ENCODE measurements at places on chromosomes 13 and 19.

GRCh38 chr13:30173303-30173610 is 134.1 kb downstream of the KATNAL1 start:
- DNase-seq, result peak; percentile 31

DNA sequence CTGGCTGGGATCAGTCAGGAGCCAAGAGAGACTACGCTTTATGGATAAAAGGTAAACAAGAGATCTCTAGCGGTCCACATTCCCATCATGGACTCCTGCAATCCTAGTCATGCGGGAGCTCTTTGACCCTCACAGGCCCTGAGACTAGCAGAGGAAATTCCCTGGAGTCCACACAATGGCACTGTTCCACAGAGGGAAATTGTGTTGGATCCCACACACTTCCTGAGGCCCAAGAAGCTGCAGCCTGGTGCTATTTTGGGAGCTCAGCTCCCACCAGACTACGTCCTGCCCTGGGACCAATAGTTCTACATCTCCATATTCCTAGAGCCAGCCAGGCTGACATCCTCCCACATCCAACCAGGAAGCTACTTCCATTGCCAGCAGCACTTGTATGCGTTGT is 2358.4 kb downstream of the PCDH9 start:
- no peak for DNase-seq

DNA sequence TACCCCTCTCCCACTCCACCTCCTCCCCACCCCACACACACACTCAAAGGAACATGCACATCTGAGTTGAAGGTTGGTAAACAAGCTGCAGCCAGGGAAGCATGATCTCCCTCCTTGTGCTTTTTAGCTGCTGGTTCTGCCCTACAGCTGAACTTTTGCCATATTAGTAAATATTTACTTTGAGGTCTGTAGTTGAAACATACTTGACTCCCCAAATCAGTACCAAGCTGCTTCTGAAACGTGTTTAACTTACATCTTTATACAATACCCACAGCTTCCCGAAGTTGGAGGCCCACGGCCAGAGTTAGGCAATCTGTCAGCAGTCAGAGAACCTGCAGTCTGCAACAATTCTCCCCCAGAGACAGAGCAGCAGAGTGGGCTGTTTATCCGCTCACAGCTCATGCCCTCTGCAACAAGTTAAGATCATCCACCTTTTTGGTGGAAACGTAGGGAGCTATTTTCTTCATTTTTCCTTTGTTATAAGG is 1.5 kb upstream of the PCDH20 start:
- no peak for DNase-seq

GRCh38 chr19:38744874-38745273 is 600 bp upstream of the CAPN12 start:
- no peak for DNase-seq

DNA sequence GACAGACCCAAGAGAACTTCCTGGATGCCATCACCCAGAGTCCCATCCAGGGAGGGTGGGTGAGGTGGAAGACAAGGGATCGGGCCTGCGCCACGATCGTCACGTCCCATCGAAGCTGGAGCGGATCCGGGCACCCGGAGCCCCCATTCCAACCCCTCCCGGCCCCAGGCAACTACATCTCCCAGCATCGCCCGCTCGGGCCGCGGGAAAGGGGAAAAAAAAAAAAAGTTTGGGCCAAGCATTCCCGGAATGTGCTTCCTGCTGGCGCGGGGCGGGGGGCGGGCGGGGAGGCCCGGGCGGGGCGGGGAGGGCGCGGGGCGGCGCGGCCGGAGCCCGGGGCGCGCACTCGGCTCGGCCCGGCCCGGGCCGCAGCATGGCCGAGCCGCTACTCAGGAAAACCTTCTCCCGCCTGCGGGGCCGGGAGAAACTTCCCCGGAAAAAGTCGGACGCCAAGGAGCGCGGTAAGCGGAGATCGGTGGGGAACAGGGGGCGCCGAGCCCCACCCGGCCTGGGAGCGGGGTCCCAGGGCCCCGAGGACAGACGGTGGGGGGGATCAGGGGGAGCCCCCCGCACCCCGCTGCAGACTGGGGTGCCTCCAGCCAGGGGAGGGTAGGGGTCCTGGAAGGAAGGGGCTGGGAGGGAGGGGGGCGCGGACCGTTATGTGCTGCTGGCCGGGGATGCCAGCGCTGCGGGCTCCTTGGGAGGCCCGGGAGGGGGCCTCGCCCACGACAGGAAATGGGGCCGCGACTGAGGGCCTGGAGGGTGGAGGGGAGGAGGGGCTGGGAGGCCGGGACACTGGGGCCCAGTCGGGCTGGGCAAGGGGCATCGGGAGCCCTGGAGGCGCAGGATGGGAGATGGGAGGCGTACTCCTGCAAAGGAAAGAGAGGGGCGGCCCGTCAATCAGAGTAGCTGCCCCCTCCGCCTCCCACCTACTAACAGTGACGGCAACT is at the start of gene SYDE1:
Gene SYDE1 (plus strand): TSS at position 341 of the 950 bp plus-strand sequence. CDS start 33 bp downstream, at position 374.
- peak; percentile 89 for DNase-seq

Measured in AG08395 (cell line).